ENCODE measurements at places on chromosomes 3 and 15.

DNA sequence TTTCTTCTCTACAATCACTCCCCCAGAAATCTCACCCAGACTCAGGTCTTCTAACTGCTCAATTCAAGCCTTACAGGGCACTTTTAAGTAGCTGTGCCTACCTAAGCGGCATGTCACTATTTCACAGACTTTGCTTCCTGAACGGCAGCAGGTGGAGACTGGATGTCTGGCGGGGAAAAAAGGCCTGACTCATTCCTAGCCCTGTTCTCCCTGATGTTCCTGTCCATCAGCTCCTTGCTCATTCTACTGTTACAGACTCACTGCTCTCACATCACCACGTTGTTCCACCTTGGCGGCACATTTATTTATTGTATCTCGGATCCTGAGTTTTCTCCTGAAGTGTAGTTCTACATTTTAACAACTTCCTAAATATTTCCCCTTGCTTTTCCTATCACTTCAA is 52.6 kb upstream of the ATP11B start:
- no peak overlapping the region for H3K27ac ChIP-seq
- no peak for DNase-seq
- H3K4me3 ChIP-seq = no peak overlapping the region

DNA sequence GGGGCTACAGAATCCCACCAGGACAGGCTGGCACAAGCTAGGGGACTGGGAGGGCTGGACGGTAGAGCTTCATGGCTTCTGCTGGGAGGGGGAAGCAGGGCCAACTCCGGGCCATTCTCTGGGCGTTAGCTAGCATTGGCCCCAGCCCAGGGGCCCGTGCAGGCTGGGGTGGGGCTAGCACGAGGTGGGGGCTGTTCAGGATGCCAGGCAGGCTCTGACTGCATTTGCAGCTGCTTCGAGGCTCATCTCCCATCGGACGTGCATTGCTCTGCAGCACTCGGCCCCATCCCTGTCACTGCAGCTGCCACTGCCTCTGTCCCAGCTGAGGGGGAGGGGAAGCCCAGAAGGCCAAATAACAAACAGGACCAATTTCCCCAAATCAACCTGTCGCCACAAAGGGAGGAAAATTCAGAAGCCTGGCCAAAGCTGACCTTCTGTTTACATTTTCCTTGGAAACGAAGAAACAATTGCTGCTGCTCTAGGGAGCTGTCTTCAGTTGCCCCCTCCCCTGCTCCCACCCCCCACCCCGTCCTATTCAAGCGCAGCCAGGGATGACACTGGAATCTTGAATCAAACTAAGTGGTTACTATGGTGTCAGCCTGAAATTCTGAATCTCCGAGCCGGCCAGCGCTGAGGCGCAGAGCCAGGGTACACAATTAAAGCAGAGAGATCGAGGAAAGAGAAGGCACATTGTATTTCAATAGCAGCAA is 138.8 kb upstream of the PRR20G start:
- H3K27me3 ChIP-seq = no peaks in the 10 kb centered on the region
- no peaks in the 10 kb centered on the region for H3K36me3 ChIP-seq
- H3K4me1 ChIP-seq = no peaks in the 10 kb centered on the region
- H3K4me3 ChIP-seq = no peak overlapping the region
- peak; percentile 29 for DNase-seq

DNA sequence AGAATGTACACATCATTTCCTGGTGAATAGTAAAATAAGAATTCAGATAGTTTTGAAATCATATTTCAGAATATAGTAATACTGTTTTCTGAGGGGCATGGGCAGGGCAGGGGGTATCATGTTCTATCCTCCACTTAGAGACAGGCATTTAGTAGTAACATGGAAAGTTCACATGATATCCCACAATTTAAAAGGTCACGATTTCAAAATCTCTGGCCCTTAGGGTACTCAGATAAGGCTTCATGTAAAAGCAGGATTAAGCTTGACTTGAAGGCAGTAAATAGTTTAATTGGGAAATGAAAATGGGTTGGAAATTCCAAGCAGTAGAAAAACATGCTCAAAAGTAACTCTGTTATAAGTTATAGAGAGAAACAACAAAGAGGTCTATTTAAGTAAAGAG is 353.2 kb upstream of the AGTR1 start:
- no peaks in the 10 kb centered on the region for H3K27me3 ChIP-seq
- H3K4me1 ChIP-seq = no peaks in the 10 kb centered on the region
- no peak for DNase-seq
- no peaks in the 10 kb centered on the region for H3K36me3 ChIP-seq
- H3K27ac ChIP-seq = no peak overlapping the region

DNA sequence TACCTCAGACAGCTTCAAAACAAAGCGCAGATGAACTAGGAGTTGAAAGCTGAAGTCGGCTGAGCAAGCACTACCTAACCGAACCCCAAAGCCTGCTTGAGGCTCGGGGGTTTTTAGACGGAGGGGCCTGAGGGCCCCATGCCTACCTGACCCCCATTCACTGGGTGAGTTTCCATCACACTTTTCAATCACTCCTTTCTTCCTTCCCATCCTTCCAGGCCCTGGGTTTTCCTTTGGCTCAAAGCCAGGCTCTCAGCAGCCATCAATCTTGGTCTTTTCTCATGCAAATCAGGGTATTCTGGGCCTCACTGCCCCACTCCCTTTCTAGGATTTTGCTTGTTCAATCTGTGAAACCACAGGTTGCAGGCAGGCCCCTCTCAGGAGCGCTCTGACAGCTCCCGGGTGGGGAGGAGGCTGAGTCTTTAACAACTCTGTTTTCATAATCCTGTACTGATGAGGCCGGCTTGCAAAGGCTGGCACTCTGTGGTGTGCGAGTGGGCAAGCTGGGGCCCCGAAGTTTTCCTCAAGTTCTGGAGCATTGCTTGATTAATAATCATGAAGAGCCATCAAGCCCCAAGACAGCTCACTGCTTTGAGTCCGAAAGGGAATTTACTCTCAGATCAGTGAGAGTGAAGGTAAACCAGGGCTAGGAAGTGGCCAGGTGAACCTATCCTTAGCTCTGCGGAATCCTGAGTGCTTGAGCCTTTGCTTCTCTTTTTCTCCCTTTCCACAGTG is 97.6 kb downstream of the FRMD4B start:
- H3K27ac ChIP-seq = no peak overlapping the region
- no peaks in the 10 kb centered on the region for H3K4me1 ChIP-seq
- no peaks in the 10 kb centered on the region for H3K27me3 ChIP-seq
- no peak for DNase-seq
- H3K36me3 ChIP-seq = no peaks in the 10 kb centered on the region

DNA sequence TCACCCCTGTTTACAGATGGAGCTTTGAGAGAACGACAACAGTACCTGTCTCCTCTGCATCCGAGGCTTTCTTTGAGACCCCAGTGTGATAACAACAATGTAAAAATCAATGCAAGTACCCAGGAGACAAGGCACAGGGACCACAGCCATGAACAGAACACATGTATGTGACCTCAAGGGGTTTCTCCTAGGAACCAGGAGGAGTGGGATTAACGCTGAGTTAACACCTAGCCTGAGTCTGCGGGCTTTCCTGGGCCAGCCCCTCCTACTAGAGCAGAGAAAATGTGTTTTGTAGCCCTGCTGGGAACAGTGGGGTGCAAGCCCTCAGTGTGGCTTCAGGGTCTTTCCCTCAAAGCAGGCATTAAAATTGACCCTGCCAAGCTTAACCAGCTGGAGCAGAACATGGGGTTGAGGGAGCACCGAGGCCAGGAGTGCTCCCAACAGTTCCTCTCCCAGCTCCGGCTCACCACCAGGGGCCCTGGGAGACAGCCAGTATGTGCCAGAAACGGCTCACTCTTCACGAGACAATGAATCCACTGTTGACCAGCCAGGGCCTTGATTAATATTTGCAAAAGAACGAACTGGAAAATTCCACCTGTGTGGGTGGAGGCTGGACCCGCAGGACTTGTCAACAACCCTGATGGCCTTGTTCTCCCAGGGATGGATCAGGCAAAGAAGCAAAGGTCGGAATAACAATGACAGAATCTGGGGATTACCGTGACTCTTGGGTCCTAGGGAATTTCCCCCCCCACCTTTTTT is 3.6 kb downstream of the CHDH start:
- peaks cover 31% of the 10 kb centered on the region for H3K4me1 ChIP-seq
- H3K4me3 ChIP-seq = peak overlapping the region; percentile 76
- H3K27me3 ChIP-seq = no peaks in the 10 kb centered on the region

DNA sequence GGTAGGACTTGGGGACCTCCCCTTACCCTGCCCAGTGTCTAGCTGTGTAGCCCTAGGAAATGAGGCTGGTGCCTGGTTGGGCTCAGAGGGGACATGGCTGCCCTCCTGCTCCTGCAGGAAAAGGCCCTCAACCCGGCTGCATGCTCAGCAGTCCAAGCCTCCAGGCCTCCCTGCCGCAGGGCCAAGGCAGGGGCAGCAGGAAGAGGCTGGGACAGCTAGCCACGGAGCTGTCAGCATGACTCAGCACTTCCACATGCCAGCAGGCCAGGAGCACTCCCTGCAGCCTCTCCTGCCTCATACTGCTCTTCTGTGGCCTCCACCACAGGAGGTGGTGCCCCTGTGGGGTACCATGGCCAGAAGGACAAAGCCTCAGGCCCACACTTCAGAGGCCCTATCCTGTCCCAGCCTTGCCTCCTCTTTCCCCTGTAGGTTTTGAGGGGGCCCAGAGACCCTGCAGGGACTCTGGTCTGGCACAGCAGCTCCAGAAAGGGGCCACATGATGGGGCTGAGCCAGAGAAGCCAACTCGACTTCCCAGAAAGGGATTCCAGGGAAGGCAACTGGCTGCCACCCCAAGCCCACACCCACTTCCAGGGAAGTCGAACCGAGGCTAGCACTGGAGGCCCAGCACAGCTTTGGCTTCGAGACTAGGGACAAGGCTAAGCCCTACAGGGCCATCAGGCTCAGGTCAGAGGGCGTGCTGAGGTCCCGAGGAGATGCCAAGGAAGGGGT is 19.5 kb downstream of the TKT start:
- peaks cover 31% of the 10 kb centered on the region for H3K4me1 ChIP-seq
- no peaks in the 10 kb centered on the region for H3K27me3 ChIP-seq
- H3K27ac ChIP-seq = peak overlapping the region; percentile 54
- no peaks in the 10 kb centered on the region for H3K36me3 ChIP-seq

- H3K4me3 ChIP-seq = no peak overlapping the region
- no peaks in the 10 kb centered on the region for H3K4me1 ChIP-seq
- H3K27ac ChIP-seq = no peak overlapping the region
- H3K27me3 ChIP-seq = no peaks in the 10 kb centered on the region
- DNase-seq = no peak
Measured at GRCh38 chr15:69843276-69843899, 254.3 kb downstream of the TLE3 start.

- no peaks in the 10 kb centered on the region for H3K36me3 ChIP-seq
- H3K27me3 ChIP-seq = no peaks in the 10 kb centered on the region
- H3K4me3 ChIP-seq = no peak overlapping the region
Measured at GRCh38 chr3:114323546-114324254, 29.9 kb downstream of the TIGIT start.

DNA sequence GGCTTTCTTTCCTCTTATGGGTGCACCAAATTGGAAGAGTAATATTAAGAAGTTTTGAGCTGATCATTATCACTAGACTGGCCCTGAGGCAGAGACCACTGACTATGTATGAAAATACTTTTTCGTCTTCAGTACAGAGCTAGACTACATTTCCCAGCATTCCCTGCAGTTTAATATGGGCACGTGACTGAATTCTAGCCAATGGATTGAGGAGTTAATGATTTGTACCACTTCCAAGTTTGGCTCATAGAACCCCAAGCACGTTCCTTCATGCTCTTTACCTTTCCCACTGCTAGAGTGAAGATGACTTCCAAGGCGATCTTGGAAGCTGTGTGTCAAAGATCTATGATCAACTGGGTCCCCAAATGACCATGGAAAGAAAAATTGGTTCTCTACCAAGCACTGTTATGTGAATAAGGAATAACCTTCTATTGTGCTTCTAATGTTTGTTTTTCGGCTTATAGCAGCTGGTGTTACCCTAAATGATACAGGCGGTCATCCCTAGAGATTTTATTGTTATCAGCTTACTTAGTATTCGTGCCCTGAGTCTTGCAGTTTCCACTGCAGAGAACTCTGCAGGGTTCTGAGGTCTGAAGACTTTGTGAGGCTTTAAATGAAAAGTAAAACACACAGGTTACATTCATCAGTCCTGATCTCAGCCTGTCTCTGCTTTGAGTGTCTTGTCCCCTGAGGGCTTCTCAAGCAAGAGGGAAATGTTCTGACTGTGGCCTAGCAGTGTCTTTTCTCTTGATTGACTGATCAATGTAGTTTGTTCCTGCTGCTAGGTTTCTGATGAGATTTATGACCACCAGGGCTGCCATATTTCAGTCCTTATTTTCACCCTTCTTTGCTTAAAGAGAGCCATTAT is 486.8 kb downstream of the PDCD6IP start:
- H3K27ac ChIP-seq = no peak overlapping the region
- H3K27me3 ChIP-seq = no peaks in the 10 kb centered on the region
- H3K4me1 ChIP-seq = no peaks in the 10 kb centered on the region
- H3K4me3 ChIP-seq = no peak overlapping the region

DNA sequence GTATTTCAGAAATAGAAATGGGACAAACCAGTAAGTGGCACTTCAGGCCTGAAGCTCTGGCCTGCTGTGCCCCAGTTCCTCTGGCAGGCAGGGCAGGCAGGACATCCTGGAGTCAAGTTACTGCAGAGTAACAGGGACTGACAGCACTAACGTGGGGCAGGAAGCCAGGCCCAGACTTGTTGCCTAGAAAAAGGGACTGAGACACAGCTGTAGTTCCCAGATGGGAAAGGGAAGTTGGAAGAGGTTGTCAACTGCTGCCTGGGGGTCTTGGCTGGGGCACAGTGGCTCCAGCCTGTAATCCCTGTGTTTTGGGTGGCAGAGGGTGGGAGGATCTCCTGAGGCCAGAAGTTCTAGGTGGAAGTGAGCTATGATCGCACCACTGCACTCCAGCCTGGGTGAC is 171.9 kb downstream of the FMN1 start:
- no peaks in the 10 kb centered on the region for H3K36me3 ChIP-seq
- no peak for DNase-seq
- H3K4me3 ChIP-seq = no peak overlapping the region
- H3K27me3 ChIP-seq = no peaks in the 10 kb centered on the region
- no peaks in the 10 kb centered on the region for H3K4me1 ChIP-seq

DNA sequence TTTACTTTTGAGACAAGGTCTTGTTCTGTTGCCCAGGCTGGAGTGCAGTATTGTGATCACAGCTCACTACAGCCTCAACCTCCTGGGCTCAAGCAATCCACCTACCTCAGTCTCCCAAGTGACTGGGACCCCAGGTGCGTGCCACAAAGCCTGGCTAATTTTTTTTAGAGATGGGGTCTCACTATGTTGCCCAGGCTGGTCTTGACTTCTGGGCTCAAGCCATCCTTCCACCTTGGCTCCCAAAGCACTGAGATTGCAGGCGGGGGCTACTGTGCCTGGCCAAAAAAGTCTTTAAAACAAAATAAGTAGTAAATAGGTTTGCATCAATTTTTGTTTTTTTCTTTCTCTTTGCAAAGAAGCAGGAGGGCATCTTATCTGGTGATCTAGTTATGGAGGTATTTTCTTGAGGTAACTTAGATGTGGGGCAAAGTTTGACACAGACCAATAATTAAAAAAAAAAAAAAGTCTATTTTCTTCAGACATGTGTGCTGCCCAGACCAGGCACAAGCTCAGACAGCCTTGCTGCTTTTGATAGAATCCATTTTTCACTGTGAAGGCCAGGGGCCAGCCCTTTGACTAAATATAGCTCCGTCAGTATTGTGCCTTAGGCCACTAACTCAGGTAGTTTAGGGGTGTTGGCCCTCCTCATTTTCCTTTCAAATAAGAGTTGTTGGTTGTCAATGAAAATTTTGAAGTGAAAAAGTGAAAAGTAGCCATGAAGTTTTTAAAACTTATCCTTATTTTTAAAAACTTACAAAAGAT is 2.5 kb downstream of the ARL6IP5 start:
- peaks cover 60% of the 10 kb centered on the region for H3K4me1 ChIP-seq
- no peaks in the 10 kb centered on the region for H3K27me3 ChIP-seq
- peak overlapping the region; percentile 93 for H3K27ac ChIP-seq
- H3K4me3 ChIP-seq = peak overlapping the region; percentile 98
